Left renal cortex interstitium (tissue), 4 donors: ENCODE measurements at places on chromosomes 2 and 18.

- DNase-seq: no peak
These were observed 494.7 kb upstream of the FAM98A start for GRCh38 chr2:34093790-34094189.

DNA sequence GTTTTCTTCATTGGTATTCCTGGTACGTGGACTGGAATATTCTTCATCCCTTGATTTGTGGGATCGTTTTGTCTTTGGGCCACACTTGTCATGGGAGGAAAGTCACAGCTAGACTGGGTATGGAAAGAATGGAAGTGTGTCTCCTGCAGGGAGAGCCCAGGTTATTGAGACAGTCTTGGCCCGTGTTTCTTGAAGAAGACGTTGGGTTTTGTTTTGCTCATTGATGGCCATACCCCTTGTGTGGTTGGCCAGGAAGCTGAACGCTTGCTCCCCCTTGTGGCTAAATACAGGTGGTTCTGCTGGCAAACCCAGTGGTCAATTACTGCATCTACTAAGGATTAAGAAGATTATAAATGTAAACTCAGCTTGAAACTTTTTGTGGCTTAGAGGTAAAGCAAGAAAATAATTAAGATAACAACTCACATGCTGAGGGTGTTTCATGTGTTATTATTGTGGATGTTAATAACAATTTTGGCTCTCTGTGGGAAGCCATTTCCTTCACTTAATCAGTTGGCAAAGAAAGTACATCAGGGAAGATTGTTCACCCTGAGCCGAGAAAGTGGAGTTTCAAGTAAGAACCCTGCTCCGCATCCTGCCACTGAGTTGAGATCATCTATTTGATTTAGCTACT, 91.8 kb downstream of the NEDD4L start:
- no peak for DNase-seq

DNA sequence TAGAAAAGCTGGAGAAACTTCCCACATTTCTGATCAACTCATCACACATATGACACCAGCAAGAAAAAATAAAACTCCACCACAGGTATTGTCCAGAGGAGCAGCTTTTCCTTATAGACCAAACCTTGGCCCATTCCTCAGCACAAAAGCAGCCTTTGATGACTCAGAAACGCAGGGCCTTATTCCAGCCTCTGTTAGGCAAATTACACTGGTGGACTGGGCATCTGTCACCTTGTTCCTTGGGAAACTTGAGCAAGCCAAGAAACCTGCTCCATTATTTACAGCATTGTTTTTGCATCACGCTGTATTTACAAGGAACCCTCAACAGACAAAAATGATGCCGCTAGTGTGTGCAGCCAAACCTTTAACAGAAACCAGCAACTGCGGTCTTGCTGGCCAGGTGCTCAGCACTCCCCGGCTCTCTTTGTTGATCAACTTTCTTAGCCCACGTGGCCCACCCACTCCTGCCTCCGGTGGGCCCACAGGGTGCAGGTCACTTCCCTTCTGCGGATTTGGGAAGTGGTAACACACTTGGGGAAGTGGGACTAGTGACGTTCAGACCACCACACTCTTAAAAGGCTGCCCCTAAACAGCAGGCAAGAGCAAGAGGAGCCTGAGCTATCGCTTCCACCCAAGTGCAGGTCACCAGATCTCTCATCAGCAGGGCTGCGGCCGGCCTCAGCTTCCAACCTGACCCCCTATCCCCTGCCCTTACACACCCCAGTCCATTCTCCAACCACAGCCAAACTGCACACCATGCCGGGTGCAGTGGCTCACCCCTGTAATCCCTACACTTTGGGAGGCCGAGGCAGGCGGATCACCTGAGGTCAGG, 1.5 kb downstream of the AP1S3 start:
- no peak for DNase-seq

DNA sequence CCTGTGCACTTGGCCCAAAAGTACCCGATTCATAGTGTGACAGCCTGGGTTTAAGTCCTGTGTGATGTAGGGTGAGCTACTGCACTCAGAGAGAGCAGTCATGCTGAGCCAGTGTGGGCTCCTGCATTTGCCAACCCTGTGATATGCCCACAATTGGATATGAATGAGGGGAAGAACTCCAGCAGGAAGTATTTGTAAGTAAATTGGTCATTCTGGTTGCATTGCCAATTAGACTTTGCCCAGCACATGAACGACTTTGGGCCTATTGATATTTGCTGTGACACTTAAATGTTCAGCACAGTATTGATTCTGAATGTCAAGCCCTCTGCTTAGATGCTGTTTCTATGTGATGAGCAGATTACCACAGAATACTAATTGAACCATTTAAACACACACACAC, 570.9 kb downstream of the PIK3C3 start:
- no peak for DNase-seq
